Posterior cingulate gyrus (tissue), 11 donors: ENCODE measurements at places on chromosomes 7 and 10.

GRCh38 chr10:122307669-122308416 is 36.7 kb downstream of the BTBD16 start:
- DNase-seq, result no peak

GRCh38 chr10:27525819-27526218 is 21.7 kb downstream of the RAB18 start:
- no peak for DNase-seq

DNA sequence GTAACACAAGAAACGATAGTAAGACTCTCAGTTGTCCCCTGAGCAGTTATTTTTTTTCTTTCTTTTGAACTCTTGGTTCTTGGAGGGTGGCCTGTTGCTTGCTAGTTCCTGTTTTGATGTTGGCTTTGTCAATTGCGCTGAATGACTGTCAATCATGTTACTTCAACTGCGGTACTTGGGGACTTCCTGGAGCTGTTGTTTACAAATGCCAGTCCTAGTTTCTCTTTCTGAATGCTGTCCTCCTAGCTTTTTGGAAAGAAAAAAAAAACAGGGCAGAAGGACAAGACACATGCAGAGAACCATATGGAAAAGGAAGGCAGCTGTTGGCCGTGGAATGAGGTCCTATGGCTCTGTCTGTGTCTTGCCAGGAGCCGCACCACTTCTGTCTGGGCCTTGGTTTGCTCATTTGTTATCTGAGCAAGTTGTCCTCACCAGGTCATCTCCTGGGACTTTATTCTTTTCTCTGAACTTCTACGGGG is 7.0 kb upstream of the PDCD4 start:
- DNase-seq, result no peak

GRCh38 chr10:29482591-29483431 is 152.0 kb downstream of the SVIL start:
- DNase-seq, result no peak

- DNase-seq, result no peak
Measured at GRCh38 chr10:74925291-74925690, 98.9 kb downstream of the KAT6B start.

GRCh38 chr10:119211625-119212441 is 4.5 kb downstream of the GRK5 start:
- no peak for DNase-seq

DNA sequence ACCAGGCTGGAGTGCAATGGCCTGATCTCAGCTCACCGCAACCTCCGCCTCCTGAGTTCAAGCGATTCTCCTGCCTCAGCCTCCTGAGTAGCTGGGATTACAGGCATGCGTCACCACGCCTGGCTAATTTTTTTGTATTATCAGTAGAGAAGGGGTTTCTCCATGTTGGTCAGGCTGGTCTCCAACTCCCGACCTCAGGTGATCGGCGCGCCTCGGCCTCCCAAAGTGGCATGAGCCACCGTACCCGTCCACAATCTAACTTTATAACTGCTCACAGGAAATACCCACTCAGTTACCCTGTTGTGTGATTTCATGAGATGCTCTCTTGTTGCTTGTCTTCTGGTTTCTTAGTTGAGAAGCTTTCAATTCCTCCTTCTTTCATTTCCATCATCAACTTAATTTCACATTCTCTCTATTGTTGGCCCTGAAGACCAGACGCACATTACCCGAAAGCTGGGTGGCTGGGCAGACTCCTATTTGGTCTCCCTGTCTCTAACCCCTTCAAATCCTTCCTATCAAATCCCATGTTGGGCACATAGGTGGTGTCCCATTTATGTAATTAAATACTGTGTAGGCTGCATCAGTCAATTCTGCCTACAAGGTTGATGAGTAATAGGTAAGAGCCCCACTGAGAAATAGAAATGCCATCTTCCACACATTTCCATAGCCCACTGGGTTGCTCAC is 1.1 kb upstream of the GSTO2 start:
- no peak for DNase-seq

- no peak for DNase-seq
Measured at GRCh38 chr7:96973986-96974385, 31.4 kb upstream of the DLX6 start.
